ENCODE measurements at places on chromosomes 5 and 9. TPM values are rescaled to one million over a fixed set of nuclear protein-coding genes. Genes with fewer than 3 reads are reported as not detected.

Gene GPR21
- total RNA-seq = 0.87 TPM

Gene HSPA4
- total RNA-seq = 122 TPM

Gene STK32A
- 3.4 TPM for total RNA-seq

Gene MYOZ3
- 0.40 TPM for total RNA-seq

Gene BAAT
- total RNA-seq = not detected

Gene RASA1
- 37.7 TPM for total RNA-seq

Gene TRIM52
- total RNA-seq = 6.3 TPM

Gene C5orf24
- total RNA-seq = 40.8 TPM
